ENCODE measurements at places on chromosomes 2 and 18.

DNA sequence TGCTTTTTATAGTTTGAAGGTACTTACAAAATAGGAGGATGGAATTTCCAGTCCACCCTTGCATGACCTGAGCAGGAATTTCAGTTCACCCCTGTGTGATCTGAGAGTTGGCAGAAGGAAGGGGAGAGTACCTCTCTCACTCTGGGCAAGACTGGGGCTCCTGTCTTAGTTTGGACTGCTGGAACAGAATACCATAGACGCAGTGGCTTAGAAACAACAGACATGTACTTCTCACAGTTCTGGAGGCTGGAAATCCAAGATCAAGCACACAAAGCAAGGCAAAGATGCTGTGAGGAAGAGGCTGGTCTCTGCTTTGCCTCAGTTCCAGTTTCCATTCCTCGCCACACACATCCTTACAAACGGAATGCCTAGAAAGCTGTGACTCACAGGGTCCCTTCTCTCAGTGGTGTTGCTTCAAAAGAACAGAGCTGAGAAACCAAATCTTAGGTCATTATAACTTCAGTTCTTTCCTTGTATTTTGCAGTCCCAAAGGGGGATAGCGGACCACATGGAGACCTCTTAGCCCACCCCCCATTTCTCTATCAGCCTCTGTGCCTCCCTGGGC, 108.8 kb upstream of the HAAO start:
- DNase-seq: no peak

DNA sequence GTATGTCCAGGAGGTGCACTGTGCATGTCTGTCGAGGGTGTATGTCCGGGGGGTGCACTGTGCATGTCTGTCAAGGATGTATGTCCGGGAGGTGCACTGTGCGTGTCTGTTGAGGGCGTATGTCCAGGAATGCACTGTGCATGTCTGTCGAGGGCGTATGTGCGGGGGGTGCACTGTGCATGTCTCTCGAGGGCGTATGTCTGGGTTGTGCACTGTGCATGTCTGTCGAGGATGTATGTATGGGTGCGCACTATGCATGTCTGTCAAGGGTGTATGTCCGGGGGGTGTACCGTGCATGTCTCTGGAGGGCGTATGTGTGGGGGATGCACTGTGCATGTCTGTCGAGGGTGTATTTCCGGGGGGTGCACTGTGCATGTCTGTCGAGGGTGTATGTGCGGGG, 249.3 kb upstream of the MYT1L start:
- DNase-seq: no peak

DNA sequence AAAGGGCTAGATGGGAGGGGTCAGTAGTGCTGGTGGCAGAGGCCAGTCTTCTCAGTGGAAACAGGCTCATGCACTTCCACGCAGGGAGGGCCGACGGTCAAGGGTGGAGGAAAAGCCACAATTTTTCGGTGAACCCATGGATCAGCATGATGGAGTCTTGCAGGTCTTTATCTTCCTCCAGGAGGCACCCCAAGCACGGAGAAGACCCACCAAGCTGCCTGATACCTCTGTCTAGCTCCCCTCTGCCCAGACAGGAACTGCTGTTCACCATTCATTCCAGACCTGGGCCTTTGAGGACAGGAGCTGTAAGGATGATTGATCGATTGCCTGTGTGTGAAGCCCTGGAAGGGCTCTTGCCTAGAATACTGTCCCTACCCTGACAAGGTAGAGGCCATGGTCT, 2.8 kb upstream of the LRRFIP1 start:
- no peak for DNase-seq

- peak; percentile 71 for DNase-seq
Observed at GRCh38 chr2:98487806-98488189, 43.1 kb downstream of the INPP4A start.

DNA sequence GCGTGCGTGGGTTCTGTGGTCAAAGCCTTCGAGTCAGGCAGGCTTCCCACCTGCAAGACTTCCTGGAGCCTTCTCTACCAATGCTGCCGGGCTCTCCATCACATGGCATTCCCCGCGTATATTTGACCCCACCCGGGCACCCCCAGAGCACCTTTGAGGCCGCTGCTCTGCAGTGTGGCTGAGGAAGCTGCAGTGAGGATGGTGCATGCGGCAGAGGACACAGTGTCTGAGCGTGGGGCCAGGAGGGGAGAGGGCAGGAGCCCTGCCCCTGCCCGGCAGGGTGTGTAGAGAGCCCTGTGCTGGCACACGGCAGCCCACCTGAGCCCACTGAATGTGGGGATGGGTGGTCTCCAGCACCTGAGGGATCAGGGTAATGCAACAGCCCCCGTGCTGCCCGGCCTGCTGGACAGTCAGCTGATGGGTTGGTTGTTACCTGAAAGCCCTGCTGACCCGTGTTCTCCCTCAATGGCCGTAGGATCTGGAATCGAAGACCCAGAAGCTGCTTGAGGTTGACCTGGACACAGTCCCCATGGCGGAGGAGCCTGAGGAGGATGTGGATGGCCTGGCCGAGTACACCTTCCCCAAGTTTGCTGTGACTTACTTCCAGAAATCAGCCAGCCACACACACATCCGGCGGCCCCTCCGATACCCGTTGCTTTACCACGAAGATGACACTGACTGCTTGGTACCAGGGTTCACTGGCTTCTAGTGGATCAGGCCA, 36.8 kb upstream of the GPR17 start:
- no peak for DNase-seq

GRCh38 chr2:217430916-217431576, 571.2 kb upstream of the TNP1 start:
- DNase-seq: no peak

DNA sequence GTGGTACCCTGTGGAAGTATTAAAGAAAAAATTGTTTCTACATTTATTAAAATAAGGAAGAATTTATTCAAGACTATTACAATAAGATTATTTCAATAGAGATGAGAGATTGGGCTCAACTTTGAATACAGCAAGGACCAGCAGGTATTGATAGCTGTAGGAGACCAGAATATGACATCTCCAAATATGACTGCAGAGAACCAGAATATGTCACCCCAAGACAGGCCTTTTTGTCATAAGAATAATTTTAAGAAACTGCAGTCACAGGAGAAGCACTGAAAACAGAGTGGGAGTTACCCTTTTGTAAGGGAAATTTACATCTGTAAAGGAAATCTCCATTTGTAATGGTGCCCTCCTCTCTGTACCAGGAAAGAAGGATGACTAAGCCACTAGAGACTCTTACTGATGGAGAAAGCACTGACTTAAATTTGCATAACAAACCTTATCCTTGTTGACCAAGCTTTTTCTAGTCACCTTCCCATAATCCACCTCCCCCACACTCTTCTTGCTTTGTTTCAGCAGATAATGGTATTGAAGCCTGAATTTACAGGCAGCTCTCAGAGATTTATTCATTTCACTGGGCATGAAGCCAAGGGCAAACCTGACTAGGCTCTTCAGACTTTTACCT, 145.1 kb upstream of the RMP24 start:
- no peak for DNase-seq

- DNase-seq: no peak
Observed at GRCh38 chr18:13758622-13759021, 32.1 kb downstream of the RNMT start.

DNA sequence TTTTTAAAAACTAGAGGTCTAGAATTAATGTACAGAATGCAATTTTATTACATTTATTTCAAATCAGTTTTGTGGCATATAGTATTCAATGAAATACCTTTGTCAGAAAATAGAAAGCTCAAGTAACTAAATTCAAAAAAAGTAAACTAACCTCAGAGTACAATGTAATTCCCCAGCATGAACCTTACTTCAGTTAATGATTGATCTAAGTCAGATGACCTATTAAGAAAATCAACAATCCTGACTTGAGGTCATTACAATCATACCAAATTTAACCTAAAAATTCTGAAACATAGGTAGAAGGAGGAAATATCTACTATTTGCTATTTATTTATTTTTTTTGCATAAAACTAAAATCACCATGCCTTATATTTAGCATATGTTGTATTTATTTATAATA, 142.9 kb downstream of the CCDC102B start:
- DNase-seq: no peak

DNA sequence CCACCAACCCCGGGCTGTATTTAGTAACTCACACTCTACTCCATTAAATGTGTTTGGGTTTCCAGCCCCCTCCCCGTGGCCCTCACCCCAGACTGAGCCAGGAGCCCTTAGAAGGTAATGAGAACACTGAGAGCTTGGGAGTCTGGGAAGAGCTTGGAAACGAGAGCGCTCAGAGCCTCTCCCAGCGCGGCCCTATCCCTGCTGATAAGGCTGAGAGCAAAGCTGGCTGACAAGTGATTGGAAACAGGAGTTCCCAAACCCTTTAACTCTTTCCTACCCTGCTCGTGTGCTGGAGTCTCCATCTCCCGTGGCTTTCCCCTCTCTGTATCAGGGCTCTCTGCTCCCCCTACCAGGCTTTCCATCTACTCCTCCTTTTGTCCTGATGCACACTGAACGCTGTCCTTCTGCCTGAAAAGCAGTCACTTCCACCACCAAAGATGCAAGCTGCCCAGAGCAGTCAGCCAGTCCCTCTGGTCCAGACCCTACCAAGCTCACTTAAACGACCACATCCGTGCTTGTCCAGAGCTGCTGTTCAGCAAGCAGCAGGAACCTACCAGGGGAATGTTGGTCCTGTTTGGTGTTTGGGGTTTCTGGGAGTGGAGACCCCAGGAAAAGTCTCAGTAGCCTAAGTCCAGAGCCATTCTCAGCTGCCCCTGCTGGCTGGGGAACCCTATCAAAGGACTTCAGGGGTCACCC, 100.0 kb upstream of the PKDCC start:
- no peak for DNase-seq

- no peak for DNase-seq
Observed at GRCh38 chr2:26811261-26811660, 25.4 kb downstream of the CENPA start.

GRCh38 chr2:237978058-237978712, 11.4 kb downstream of the UBE2F start:
- DNase-seq: no peak

- no peak for DNase-seq
Observed at GRCh38 chr2:25044990-25045389, 3.1 kb downstream of the EFR3B start.

- no peak for DNase-seq
Observed at GRCh38 chr2:85259101-85259590, 68.6 kb downstream of the TGOLN2 start.

DNA sequence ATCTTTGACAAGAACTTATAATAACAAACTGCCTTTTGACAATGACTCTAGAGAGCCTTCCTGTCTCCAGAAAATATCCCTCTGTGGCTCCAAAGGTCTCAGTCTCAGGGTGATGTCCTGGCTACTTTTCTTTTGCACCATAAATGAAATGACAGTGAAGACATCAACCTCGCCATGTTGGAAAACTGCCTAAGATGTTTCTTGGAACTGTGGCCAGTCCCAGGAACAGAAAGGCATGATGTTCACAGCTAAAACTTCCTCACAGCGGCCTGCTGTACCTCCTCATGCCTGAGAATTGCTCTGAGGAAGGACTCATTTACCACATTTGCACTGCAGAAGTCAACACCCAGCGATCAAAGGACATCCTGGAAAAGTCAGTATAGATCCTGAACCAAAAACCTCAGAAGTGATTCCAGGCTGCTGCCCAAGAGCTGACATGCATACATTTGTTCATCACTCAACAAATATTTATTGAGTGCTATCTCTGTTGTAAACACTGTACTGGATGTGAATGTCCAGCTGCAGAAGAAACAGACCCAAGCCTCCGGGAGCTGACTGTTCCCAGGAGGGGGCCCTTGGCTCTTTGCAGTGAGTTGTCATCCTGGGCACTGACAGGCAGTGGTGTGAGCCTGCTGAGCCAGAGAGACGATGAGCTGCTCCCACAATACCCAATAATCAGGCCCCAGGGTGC, 64.3 kb upstream of the ACSL3 start:
- DNase-seq: no peak

DNA sequence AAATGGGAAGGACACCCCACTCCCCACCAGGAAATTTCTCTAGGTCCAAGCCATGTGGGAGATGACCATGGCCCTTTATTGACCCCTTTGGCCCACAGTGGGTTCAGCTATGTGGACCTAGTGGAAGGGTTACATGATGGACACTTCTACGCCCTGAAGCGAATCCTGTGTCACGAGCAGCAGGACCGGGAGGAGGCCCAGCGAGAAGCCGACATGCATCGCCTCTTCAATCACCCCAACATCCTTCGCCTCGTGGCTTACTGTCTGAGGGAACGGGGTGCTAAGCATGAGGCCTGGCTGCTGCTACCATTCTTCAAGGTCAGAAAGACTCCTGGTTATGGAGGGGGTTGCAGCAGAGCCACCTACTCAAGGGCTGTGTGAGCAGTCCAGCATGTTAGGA, 1.3 kb downstream of the STK16 start:
- no peak for DNase-seq

GRCh38 chr18:3279201-3280185, 17.6 kb downstream of the MYL12B start:
- DNase-seq: no peak

DNA sequence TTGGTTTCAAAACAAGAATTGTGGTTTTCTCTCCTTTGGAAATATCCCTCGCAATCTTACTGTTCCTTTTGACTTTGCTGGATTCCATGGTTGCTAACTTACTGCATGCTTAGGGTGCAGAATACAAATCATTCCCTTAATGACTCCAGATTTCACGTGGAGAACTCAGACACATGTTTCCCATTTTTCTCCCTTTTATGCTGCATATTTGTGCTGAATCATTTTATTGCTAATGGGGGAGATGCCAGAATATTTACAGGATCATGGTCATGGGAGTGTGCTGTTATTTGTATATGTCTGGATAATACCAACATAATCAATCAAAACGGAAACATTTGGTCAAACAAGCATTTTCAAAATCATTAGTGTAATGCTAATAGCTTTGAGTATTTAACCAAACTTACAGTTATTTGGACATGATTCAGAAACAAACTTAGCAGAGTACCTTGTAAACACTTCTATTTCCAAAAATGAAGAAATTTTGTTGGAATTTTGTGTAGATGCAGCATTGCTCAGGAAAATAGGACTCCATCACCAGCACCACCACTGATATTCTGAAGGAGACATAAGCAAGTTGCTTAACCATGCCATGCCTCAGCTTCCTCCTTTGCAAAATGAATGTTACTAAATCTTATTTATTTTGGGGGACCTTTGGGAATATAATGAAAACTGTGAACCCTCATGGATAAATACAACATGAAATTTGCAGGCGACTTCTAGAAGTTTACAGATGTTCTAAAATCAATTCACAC, 122.5 kb upstream of the RND3 start:
- no peak for DNase-seq

DNA sequence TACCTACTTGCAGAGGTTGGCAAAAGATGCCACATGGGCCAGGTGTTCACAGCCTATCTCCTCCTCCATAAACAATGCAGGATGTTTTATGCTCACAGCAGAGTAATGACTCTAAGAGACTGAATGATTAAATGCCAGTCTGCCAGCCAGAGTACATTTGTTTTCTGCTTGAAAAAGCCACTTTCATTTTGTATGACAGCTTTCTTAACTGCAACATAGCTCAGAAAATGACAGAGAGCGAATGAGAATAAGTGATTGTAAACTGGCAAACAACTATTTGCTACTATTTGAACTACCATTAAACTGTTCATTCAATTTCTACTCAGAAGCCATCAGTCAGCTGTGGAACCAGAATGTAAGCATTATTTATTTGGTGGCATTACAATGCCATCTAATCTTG, 50.6 kb upstream of the DCC start:
- no peak for DNase-seq

Measured in naive thymus-derived CD8-positive, alpha-beta T cell (primary cell).